Gastroesophageal sphincter (tissue), 4 donors: ENCODE measurements at places on chromosomes 3 and 15.
A peak's percentile ranks its signal among the peaks of the same experiment; 100 is the strongest.

GRCh38 chr3:78647726-78648125 lies 1120.1 kb downstream of the ROBO1 start:
- no peak for ATAC-seq

DNA sequence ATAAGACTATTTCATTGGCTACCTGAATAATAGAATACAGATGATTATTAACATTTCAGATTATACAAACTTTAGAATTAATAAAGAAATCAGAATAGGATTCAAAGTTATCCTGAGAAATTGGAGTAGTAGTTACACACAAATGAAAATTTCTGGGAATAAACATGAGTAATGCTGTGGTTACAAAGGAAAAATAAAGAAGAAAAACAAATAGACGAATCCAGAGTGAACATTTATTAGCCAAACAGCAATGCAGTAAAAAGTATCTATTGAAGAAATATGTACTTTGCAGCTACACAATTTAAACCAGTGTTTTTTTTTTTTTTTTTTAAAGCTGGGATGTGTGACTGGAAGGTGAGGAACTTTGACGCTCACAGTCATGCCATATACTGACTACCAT lies 1159.2 kb downstream of the TUSC7 start:
- no peak for ATAC-seq

GRCh38 chr3:138188013-138188730 lies 1.1 kb downstream of the ARMC8 start:
- ATAC-seq = peak; percentile 72

DNA sequence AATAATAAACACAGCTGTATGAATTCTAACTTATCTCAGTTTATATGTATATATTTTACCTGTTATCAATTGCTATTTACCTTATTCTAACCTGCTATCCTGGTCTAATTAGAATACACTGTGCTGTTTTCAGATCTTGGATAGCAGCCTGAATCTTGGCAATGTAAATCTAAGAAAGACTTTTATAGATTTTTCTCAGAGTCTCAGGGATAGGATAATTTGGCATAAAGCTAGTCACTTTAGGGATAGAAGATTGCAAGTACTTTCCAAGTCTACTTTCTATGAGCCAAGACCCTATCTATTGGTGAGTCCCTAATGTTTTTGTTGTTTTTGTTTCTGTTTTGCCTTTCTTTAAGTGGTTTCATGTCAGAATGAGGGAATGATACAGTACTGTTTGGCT lies 695.7 kb downstream of the NAALADL2 start:
- no peak for ATAC-seq

GRCh38 chr15:72203507-72203837 lies 5.9 kb upstream of the GRAMD2A start:
- ATAC-seq = peak; percentile 75

DNA sequence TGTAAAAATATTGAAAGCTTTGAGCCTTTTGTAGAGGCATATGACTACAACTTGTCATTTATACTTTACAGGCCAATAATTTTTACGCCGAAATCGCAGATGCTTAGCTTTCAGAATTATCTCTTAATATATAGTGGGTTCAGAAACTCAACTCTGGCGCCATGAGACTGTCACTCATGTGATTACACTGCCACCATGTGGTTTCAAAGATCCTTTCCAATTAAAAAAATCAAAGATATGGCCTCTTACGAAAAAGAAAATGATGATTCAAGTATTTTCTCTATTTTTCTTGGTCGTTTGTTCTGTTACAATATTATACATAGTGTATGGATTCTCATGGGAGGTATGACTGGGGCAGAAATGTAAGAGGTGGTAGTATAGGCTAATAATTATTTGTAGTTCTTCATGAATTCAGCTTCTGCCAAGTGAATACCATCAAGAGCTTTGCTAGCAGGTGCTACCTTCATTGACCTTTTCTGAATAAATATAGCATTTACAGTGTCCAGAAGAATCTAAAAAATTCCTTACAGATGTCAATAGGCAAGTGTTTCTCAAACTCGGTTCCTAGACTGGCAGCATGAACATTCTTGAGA lies 751.7 kb upstream of the GOLIM4 start:
- no peak for ATAC-seq

DNA sequence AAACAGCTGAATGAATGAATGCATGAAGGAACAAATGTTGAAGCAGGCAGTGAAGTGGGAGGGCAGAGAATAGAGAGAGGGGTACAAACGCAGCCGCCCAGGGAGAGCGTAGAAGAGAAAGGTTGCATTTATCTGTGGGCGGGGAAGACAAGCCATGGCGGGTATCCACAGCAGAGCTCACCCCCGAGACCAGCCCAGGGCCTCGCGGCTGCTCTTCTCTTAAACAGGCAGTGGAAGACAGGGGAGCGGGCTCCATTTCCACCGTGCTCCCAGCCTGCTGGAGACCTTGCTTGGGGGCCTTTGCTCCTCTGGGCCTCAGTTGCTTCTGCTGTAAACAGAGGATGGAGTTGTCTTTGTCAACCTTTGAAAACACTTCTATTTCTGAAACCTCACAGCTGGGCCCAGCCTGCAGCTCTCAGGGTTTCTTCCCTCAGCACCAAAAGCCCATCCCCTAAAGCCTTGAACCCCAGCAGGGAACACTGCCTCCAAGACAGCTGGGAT lies 259.5 kb downstream of the UACA start:
- ATAC-seq = no peak

DNA sequence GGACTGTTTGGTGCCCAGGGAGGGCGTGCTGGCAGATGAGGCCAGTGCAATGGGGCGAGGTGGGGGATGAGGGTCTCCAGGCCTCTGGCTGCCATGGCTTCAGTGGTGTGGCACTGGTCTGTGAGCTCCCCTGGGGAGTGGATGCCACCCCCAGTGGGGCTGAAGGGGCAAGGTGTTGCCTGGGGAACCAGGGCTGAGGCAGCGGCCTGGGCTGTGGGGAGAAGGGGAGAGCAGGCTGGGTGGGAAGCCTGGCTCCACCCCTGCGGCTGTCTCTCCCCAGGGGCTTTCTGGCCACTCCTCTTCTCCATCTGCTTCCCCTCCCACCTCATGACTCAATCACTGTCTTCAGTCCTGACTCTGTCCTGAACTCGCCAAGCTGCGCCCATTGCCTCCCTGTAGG lies 88.4 kb upstream of the TLE3 start:
- ATAC-seq = no peak

GRCh38 chr15:84647726-84648125 lies 6.4 kb downstream of the WDR73 start:
- ATAC-seq = no peak

GRCh38 chr3:190258634-190259033 lies 63.6 kb downstream of the CLDN1 start:
- ATAC-seq = no peak

- ATAC-seq = no peak
Measured at GRCh38 chr15:60531801-60532200, 52.9 kb upstream of the ICE2 start.

DNA sequence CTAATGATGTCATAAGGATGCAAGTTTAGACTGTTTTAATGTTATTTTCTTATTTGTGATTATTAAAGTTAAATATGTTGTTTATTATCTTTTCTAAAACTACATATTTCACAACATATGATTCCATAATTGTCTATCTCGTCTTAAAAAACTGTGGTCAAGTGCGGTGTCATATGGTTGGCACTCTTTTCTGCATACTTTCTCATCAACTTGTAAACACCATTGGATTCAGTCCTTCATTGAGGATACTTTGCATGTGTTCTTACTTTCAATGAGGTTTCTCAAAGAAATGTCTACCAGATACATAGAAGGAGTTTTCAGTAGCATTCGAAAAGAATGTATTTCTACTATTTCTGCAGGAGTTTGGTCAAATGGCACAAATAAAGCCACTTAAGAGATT lies 22.0 kb upstream of the ALPK3 start:
- no peak for ATAC-seq

GRCh38 chr3:8872261-8872660 lies 91.0 kb downstream of the RAD18 start:
- ATAC-seq = no peak

GRCh38 chr15:45402955-45403877 lies 24.9 kb upstream of the GATM start:
- peak; percentile 9 for ATAC-seq

- no peak for ATAC-seq
Measured at GRCh38 chr15:47486040-47486439, 231.3 kb upstream of the SEMA6D start.

- ATAC-seq = no peak
Measured at GRCh38 chr15:95770196-95770595, 560.3 kb upstream of the NR2F2 start.

DNA sequence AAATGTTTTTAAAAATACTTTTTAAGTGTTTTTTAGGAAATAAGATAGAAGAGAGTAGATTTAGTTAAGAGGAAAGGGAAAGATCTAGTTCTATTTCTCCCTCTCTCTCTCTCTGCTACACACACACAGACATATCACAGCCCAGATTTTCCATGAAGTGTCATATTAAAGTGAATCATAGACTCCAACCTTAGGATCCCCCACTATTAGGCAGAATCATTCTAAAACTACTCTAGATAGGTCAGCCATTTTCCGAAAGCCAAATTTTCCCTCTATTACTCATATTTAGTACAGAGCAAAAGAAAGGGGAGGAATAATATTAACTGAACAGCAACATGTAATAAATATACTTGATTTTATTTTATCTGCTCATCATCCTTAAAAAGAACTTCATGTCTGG lies 45.1 kb upstream of the RSL24D1 start:
- ATAC-seq = no peak

DNA sequence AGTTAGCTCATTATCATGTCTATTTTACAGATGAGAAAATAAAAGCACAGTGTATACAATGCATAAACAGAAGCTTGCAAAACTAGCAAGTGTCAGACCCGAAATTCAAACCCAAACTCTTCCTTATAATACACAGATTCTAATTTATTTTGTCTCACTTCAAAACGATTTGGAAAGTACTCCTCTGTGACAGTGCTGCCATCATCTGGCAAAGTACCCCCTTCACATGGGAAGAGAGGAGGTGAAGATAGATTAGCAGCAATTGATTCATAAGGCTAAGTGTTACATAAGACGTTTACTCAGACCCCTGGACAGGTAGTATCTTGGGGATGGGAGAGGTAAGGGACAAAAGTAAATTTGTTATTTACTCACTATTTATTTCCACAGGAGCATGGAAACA lies 744.0 kb upstream of the SGO1 start:
- no peak for ATAC-seq

- no peak for ATAC-seq
Measured at GRCh38 chr3:4795905-4796304, 183.3 kb upstream of the BHLHE40 start.

DNA sequence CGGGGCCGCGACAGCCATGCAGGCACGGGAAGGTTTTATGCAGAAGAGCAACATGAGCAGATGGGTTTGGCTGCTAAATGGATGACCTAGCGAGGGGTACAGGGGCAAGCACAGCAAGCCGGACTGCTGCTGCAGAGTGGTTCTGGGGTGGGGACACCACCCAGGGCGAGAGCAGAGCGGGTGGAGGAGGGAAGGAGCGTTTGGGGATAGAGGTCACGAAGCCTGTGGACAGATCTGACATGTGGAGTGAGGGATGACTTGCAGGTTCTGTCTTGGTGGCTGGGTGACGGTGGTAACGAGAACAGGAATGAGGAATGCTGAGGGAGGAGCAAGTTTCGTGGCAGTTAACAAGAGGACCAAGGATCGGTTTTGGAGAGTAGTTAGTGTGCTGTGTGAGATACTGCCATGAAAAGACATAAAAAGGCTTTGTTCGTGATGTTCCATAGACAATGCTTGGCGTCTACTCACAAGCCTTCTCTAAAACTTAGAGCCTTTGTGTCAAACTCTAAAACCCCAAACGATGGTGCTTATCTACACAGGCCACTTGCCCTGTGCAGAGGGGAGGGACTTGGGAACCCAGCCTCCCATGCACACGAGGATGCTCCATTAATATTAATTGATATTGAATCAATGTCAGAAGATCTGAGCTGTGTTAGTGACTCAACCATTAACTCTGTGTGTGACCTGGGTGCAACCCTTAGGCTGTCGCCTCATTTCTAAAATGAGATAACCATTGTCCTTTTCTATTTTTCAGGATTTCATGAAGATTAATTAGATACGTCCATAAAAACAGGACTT lies 132.7 kb upstream of the SLC2A2 start:
- ATAC-seq = no peak

- no peak for ATAC-seq
Measured at GRCh38 chr3:171189394-171190080, 163.0 kb upstream of the SLC2A2 start.

DNA sequence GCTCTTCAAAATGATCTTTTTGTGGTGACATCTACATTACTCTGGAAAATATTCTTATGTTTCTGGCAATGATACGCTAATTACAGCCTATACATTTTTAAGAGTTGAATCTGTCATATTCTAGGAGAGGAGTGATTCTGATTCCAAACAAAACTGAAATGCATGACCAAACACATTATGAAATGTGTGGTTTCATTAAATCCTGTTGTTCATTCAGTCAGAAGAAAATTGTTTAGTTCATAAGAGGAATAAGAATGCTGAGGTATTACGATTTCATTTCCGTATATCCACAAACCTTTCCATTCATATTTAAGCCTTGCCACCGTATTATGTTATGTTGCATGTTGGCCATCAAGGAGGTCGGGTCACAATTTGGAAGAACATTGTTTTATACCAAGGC lies 345.1 kb downstream of the FEZF2 start:
- no peak for ATAC-seq

DNA sequence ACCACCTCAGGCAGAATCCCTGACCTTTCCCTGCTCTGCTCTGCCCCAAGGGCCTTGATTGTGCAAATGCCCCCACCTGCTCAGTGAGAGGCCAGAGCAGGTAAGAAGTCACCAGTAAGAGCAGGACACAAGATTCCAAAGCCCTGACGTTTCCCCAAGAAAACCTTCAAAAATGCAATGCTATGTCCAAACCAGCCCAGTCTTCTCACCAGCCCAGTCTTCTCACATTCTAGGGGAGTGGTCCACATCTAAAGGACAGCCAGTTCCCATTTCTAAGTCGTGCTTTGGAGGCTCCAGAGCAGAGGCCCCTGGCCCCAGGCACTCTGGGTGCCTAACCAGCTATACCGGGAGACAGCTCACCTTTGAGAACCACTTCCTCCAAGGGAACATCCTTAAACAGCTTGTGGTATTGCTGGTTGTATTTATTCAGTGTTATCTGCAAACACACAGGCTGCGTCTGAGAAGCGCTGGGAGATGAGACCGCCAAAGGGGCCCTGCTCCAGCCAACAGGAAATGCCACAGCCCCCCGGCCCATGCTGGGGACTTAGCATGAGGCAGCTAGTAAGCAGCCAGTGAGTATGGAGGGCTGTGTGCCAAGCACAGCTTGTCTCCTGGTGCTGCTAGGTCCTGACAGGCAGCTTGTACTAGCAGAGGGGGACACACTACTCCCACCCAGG lies 29.3 kb downstream of the GRAMD2A start:
- no peak for ATAC-seq

DNA sequence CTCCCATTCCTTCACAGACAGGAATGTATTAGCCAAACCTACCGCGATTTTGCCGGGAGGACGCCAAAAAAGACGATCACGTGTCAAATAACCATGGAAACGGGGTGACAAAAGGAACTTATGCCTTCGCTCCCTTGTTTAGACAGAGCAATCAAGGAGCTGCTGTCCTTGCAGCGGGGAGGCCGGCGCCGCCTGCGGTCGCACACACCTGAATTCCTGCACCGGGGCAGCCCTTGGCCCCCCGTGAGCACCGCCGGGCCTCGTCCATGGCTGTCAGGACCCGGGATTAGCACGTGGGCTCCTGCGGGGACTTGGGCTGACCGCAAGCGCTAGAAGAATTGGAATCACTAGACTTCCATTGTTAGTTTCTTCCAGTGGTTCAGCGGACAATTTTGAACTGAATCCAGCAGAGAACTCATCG lies 193.1 kb downstream of the SHQ1 start:
- ATAC-seq = no peak
